ENCODE measurements at places on chromosomes 2 and 18. TPM values are rescaled to one million over a fixed set of nuclear protein-coding genes. Genes with fewer than 3 reads are reported as not detected.
A peak's percentile ranks its signal among the peaks of the same experiment; 100 is the strongest.

The C2orf72 gene
- total RNA-seq, result 0.33 TPM

The MOGAT1 gene
- not detected for total RNA-seq

The RFTN2 gene
- total RNA-seq, result 10.2 TPM

GRCh38 chr18:75070625-75071483 lies 138.1 kb downstream of the PTGR3 start:
- DNase-seq, result peak; percentile 86

GRCh38 chr18:55111271-55111670 lies 152.0 kb upstream of the CCDC68 start:
- no peak for DNase-seq

DNA sequence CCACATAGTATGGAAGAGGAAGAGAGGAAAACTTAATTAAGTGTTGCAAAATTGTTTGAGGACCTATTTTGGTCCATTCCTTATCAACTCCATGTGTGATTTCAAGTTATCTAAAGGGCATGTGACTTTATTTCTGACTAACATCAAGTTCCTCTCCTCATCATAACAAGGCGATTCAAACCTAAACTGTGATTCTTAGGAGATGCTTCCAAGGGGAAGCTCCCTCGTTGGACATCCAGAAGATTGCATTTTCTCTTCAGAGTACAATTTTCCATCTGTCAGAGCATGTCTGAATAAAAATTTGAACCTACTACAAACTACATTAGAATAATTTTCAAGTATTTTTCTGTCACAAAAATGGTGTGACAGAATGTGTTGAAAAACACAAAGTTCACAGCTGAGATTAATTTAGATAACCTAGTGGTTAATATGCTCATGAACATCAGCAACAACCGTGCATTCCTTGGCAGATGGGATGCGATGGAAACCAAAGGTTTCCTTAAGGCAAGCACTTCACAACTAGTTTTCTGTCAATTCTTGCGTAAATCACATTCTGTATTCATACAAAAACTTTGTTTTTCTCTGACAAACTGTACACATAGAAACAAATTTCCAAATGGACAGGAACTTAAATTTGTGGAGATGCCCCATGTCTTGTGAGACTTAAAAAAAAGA lies 4.2 kb downstream of the SFT2D3 start:
- no peak for DNase-seq

GRCh38 chr2:40404517-40404916 lies 47.4 kb downstream of the SLC8A1 start:
- DNase-seq, result no peak

- DNase-seq, result no peak
Observed at GRCh38 chr2:11681722-11682589, 12.0 kb upstream of the NTSR2 start.

DNA sequence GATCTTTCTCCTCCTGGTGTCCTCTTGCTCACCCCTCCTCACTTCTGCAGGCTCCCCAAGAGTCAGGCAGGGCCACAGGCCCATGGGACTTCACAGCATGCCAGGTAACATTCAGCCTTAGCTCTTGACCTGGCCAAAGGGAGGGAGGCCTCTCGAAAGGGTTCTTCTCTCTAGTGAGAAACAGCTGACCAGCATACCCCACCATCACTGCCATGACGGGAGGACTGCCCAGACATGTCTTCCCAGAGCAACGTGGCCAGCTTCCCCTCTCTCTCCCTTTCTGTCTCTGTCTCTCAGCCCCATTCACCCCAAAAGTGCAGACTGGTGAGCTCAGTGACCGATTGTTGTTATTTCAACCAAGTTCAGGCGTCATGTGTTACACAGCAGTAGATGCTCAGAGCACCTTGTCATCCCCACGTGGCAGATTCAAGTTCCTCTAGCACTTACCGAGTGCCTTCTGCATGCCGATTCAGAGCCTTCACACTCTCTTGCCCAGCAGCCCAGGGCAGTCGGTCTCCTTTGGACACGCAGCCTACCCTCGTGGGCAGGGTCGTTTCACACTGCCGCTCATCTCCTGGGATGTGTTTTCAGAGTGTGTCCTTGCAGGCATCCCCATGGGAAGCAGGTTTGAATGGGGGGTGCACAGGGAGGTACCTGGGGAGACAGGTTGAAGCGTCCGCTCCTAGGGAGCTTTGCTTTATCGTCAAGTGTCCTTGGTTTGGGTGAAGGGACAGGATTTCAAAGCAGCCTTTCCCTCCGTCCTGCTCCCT lies 259.9 kb downstream of the NDUFA10 start:
- DNase-seq, result no peak

GRCh38 chr18:4573735-4574134 lies 118.6 kb upstream of the DLGAP1 start:
- DNase-seq, result no peak

- no peak for DNase-seq
Observed at GRCh38 chr2:174924061-174924693, 81.0 kb downstream of the CHN1 start.

DNA sequence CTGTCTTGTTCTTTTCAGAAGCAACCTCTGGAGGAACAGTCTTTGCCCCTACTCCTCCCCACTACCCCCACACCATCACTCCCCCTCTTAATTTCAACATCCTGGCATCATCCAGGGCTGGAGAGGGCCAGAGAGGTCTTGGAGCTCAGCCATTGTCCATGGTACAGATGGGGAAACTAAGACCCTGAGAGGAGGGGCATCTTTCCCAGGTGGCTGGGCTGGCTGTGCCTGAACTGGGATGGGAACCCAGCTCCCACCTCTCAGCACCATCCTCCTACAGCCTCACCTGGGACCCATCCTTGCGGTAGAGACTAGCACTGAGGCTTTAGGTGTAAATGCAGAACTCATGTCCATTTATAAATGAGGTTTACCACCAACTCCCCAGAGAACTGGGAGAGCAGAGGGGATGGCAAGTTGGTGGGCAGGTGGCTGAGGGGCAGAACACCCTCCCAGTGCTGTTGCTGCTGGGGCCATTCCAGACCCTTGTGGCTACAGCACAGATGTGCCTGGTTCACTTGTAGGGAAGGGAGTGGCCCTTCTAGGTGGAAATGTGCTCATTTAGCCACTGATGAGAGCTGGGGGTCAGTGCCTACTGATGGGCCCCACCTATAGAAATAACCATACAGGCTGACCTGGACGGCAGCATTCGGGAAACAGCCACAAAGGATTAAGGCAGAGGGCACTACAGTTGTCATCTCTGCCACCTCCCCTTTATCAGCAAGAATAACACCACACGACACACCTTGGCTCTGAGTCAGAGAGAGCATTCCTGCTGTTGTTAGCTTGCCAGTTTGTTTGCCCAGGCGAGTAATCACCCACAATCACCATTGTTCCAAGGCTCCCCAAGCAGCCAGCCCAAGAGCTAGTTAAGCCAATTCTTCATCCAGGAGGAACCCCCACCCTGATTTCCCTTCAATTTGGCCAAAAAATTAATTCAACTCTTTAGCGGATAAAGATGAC lies 2.1 kb downstream of the MLPH start:
- DNase-seq, result no peak
